ENCODE measurements at places on chromosomes 13 and 19.
A peak's percentile ranks its signal among the peaks of the same experiment; 100 is the strongest.

GRCh38 chr13:44400736-44401135 lies 27.1 kb downstream of the SERP2 start:
- DNase-seq: no peak

- no peak for DNase-seq
These were observed 14.6 kb upstream of the IPO5 start for GRCh38 chr13:97938706-97939475.

DNA sequence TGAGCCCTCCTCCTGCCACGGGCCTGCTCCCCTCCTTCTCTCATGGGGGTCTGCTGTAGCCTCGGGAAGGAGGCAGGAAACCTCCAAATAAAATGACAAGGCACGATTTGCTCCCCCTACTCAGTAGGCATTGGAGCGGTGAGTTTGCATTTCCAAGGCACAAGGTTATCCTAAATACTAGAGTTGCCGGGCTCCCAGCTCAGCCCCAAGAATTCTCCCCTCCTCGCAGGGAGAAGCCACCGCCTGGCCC lies 1.5 kb downstream of the CEBPA start:
- DNase-seq: no peak

- no peak for DNase-seq
These were observed 4.7 kb downstream of the PNMA8A start for GRCh38 chr19:46466536-46467196.

- peak; percentile 74 for DNase-seq
These were observed 36.5 kb upstream of the ZNF527 start for GRCh38 chr19:37334179-37335071.

GRCh38 chr13:99516153-99516929 lies 15.1 kb downstream of the TM9SF2 start:
- DNase-seq: no peak

- no peak for DNase-seq
These were observed 516.7 kb upstream of the MIR17HG start for GRCh38 chr13:90830782-90831181.

DNA sequence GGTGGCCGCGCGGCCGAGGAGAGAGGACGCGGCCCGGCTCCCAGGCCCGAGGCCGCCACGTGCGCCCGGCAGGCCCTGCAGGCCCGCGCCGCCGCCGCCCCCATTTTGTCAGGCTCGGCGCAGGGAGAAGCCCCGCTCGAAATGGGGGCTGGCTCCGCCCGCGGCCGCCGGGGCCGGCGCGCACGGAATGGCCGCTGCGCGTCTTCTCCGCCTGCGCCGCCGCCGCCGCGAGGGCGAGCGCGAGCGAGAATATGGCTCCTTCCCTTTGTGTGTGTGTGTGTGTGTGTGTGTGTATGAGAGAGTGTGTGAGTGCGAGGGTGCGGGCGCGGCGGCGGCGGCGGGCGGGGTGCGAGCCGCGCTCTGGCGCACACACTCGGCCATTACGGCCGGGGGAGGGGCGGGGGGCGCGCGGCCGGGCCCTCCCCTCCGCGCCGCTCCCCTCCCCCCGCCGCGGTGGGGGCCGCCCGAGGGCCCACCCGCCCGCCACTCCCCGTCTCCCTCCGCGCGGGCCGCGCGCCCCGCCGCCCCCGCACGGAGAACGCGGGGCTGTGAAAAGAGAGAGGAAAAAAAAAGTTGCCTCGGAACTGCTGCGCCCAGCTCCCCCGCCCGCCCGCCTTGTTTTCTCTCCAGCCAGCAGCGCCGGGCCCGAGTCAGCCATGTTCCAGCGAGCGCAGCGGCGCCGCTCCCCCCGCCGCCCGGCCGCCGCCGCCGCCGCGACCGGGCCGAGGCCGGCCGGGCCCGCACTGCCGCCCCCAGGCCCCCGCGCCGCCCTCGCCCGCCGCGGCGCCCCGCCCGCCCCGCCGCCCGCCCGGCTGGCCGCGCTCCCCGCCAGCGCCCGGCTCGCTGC lies 1.0 kb downstream of the HMGB1 start:
- no peak for DNase-seq

DNA sequence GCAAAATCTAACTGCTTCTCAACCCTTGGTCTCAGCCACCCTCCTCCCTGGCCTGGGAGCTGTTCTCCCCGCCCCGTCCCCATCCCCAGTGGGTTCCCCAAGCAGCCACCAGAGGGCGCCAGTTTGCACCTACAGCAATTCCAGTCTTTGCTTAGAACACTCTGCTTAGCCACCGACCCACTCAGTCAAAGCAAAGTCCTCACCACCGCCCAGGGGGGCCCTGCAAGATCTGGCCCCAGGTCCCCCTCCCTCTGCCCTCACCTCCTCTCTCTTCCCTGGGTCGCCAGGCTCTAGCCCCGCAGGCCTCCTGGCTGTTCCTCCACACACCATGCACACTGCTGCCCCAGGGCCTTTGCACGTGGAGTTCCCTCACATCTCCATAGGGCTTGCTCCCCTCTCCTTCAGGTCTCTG lies 12.4 kb downstream of the TMEM143 start:
- DNase-seq: peak; percentile 50

- DNase-seq: no peak
These were observed 7.1 kb downstream of the ZIC2 start for GRCh38 chr13:99988529-99989275.

- no peak for DNase-seq
These were observed 22.9 kb downstream of the PPP5C start for GRCh38 chr19:46369817-46370216.

GRCh38 chr19:17757125-17757524 lies 5.8 kb downstream of the FCHO1 start:
- no peak for DNase-seq

DNA sequence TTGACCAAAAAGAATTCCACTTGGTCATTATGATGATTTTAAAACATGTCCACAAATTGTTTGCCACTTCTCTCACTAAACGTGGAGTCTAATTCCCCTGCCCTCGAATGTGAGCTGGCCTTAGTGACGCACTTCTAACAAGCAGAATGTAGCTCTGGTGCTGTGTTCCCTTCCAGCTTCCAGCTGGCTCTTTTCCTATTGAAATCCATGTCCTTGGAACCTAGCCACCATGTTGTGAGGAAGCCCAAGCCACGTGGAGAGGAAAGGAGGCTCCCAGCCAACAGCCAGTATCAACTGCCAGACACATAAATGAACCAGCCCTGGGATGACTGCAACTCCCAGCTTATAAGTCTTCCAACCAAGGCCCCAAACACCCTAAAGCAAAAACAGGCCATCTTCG lies 23.6 kb upstream of the CEBPA start:
- no peak for DNase-seq

DNA sequence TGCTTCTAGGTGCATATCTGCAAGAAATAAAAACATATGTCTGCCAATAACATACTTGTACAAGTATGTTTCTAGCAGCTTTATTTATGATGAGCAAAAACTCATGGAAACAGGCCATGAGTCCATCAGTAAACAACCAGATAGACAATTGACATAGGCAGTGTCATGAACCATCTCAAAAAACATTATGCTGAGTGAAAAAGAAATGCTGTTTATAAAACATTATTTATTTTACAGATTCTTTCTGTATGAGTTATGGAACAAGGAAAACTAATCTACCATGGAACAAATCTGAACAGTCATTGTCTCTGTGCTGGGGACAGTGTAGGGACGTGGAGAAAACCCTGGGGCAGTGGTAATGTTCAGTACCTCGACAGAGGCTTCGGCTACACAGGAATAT lies 283.9 kb downstream of the UQCRFS1 start:
- no peak for DNase-seq

DNA sequence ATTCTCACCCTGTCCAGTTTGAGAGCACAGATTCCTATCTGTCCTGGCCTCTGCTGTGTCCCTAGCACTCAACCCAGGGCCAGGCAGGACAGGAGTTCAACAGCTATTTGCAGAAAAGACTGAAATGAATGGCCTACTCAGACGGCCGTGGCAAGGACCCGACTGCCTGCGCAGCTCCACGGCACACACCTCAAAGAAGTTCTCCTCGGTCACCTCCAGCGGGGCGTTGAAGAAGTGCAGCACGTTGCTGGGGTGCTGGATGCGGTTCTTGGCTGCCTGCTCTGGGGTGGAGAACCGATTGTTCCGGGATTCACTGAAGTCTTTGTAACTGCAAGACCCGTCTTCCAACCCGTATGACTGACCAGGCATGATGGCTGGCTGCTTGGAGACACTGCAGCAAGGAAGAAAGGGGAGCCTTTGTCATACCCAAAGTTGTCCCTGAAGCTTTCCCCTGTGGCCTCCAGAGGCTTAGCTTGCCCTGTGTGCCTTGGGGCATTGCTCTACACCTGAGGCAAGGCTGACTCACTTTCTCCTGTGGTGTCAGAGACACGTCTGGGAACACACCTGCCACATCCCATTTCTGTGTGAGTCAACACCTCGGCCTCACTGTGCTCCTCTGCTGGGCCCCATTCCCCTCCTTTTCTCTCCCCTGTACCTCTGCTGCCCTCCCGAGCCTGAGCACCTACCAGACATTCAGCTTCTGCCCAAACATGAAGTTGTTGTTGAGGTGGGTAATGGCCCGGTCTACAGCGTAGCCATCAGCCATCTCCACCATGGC lies 6.8 kb upstream of the ECH1 start:
- no peak for DNase-seq

- DNase-seq: no peak
These were observed 3.4 kb upstream of the WIZ start for GRCh38 chr19:15453091-15453578.

GRCh38 chr13:50319635-50320255 lies 304.5 kb downstream of the KCNRG start:
- DNase-seq: no peak
